Activated T-helper 17 cell treated with anti-CD3 and anti-CD28 coated beads, Interleukin-2, amount 50 U/mL, for 72 hours (primary cell): ENCODE measurements at places on chromosomes 4 and X.

DNA sequence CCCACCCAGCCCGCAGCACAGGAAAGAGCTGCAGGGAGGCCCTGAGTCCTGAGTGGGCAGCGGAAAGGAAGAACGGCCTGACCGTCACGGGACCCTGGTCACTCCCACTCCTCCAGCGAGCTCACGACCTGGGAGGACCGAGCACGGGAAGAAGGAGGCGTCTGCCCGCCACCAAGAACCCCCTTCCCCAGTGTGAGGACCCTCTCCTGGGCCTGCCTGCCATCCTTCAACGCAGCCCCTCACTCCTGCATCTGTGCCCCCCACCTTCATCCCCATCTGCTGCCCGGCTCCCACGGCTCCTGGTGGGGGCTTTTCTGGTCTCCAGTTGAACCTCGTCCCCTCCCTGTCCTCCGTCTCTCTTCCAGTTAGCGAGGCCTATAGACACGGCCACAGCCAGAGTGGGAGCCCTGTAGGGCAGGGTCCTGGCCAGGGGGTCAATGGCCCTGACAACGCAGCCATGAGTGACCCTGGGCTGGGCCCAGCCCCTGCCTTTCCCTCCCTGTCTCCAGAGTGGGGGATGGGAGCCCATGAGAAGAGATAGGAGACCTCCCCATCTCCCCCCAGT is 41.3 kb upstream of the MXD4 start:
- ATAC-seq: no peak

GRCh38 chr4:118797558-118798142 is 38.3 kb downstream of the SEC24D start:
- no peak for ATAC-seq

DNA sequence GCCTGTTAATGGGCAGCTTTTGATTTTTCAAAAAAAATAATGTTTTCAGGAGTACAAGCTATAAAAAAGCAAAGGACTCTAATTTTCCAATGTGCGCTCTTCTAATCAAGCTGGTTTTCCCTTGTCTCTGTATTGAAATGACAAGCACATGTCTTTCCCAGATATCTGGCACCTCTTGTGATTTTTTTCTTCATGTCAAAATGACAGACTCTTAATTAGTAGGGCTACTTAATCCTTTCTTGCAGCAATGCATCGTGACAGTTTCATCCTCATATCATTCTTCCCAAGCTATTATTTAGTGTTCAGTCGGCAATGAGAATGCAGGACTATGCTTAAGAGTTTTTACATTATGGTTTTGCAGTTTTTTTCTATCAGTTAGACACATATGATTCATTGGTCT is 139.5 kb downstream of the MAGEC1 start:
- ATAC-seq: no peak

GRCh38 chrX:3697701-3698279 is 15.7 kb downstream of the PRKX start:
- no peak for ATAC-seq

DNA sequence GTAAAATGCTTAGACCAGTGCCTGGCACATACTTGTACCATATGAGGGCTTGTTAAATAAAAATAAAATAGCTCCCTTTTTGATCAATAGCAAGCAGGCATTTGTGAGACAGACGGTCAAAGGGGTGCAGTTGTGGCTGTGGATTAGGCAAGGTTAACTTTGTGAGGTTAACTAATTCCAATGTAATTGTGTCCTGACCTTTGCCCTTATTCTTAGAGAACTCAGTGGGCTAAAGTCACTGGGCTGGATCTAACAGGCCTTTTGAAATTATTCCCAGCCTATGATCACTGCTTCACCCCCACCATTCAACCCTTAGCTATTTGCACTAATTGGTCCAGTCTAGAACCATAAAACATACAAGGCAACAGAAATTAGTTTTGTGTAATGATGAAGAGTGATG is 166.4 kb downstream of the MID1 start:
- no peak for ATAC-seq

DNA sequence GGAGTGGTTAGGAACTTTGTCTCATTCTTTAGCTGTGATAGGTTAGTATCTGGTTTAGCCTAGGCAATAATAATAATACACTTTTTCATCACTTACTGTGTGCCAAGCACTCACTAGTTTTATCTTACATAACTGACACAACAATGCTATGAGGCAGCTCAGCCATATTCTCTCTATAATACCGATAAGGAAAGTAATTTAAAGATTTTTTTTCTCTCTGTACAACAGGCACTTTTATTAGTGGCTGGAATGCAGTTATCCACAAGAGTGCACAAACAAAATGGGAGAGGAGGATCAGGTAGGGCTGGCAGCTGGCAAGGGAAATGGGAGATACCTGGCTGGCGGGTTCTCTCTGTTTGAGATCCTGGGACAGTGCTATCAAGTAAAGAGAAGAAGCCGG is 7.6 kb downstream of the RELL1 start:
- no peak for ATAC-seq

DNA sequence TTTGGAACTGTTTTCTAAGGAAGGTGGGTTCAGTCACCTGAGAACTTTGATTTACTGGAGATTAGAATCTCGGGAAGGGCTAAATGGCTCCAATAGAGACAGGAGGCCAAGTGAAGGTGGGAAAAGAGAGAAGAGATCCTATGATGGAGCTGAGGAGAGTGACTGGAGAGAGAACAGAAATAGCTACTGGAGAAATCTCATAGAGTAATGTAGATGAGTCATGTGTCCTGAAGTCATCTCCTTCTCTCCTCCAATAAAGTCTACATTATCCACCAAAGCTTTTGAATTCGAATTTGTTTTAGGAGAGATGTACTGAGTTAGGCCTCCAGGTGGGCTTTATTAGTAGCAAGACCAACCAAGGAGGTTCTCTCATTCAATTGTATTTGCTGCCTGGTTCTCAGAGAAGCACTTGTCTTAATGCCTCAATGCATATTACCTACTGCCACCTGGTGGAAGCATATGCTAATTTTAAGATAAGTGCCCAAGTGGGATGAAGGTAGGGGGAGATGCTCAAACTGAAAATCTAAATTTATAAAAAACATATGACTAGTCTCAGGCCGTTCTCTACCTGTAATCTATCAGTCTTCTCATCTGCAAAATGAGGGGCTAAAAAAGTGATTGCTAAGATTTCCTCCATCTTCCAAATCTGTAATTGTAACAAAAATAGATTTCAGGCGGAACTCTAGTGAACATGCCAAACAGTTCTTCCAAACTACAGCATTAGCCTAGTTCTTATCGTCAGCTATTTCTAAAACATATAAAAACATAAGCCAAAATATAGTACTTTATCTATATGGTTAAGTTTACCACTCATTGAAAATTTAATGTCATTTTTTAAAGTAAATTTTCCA is 24.4 kb downstream of the TXK start:
- ATAC-seq: peak; percentile 67

DNA sequence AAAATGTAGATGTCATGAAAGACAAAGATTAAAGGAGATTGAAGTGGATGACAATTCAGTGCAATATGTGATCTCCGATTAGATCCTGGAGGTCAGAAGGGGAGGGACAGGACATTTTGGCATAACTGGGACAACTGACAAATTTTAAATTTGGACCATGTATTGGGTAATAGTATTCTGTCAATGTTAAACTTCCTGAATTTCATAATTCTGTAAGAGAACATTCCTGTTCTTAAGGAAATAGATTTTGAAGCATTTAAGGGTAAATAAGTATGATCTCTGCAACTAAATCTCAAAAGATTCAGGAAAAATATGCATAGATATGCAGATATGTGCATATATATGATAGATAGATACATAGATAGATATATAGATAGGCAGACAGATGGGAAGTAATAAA is 11.0 kb downstream of the ODAPH start:
- no peak for ATAC-seq

DNA sequence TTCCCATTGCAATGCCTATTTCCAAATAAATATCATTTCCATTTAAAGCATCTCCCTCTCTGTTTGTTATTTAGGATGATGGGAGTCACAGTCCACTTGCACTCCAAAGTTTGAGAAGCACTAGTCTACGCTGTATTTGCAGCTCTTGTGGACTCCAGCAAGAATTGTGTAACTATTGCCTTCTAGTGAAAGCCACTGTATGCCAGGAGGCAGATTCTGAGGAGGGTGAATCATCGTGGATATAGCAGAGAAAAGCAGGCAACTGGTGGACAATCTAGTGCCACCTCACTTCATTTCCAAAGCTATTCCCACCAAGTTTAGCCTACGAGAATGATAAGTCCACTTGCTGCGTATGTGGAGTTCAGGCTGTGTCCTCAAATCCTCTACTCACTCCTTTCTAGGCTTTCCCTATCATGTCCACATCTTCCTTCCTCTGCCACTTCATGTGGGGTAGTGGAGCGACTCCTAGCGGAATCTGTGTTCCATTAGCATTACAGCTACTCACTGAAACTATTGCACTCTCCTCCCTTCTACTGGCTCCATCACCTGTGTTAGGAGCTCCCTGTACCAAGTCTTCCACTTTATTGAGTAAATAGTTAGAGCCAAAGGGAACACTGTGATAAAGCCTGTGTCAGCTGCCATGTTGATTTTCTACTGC is 501.8 kb upstream of the GALNT7 start:
- ATAC-seq: no peak

DNA sequence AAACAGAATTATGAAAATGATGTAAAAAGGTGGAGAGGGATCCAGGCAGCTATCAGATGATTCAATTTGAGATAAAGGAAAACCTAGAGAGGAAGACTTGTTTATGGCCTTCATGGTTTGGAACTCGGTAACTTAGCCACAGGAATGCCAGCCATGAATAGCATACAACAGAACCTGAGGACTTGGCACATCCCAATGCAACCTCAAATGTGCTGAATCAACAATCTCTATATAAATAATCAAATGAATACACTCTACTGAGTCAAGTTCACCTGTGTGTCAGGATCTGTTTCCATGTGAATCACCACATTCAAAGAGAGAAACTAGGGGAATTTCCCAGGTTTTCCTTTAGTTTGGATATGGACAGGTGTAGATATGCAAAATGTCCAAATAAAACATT is 86.9 kb downstream of the MBNL3 start:
- ATAC-seq: no peak

DNA sequence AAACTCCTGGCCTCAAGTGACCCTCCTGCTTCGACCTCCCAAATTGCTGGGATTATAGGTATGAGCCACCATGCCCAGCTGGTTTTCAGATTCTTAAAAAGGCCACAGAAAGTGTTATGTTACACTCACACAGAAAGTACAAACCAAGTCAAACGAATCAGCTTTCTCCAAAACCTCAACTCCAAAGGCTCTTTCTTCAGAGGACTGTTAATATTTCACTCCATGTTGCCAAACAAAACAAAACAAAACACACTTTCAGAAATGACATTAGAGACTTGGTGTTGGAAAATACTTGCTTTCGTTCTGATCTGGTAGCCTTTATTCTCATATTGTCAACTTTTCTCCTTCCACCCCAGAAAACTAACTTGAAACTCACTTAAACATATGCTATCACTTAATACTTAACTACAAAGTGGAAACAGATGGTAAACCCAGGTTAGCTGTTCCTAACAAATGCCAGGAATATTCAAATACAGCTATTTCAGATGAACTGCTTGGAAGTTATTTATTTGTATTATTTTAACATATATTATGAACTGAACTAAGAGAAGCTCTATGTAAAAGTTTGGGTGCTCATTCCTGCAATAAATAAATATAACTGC is 34.7 kb downstream of the RLIM start:
- ATAC-seq: peak; percentile 33

GRCh38 chr4:25117716-25118472 is 42.4 kb downstream of the SEPSECS start:
- no peak for ATAC-seq

GRCh38 chrX:41036668-41037326 is 48.4 kb upstream of the USP9X start:
- no peak for ATAC-seq
